ENCODE measurements at places on chromosomes 13 and 19.

- no peak for DNase-seq
These were observed 87.7 kb downstream of the TNFSF13B start for GRCh38 chr13:108357228-108357627.

- DNase-seq: no peak
These were observed 6.6 kb upstream of the DAPK3 start for GRCh38 chr19:3977242-3978143.

- no peak for DNase-seq
These were observed 97.1 kb upstream of the SPATA13 start for GRCh38 chr13:24063281-24063877.

DNA sequence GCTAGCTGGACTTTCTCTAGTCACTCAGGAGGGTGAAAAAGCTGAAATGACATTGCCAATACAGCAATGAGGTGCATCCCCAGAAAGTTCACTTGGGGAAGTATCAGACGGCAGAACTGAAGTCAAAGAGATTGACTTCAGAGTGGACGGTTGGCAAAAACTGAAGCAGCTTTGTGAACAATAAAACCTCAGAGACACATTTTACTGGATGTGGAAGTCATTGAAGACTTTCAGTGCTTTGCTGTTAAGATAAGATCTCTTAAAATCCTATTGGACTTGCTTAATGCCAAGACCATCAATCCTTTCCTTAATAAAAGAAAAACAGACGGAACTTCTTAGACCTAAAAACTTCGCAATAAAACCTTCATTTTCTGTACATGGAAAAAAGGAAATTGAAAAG lies 103.7 kb downstream of the ABCC4 start:
- no peak for DNase-seq

DNA sequence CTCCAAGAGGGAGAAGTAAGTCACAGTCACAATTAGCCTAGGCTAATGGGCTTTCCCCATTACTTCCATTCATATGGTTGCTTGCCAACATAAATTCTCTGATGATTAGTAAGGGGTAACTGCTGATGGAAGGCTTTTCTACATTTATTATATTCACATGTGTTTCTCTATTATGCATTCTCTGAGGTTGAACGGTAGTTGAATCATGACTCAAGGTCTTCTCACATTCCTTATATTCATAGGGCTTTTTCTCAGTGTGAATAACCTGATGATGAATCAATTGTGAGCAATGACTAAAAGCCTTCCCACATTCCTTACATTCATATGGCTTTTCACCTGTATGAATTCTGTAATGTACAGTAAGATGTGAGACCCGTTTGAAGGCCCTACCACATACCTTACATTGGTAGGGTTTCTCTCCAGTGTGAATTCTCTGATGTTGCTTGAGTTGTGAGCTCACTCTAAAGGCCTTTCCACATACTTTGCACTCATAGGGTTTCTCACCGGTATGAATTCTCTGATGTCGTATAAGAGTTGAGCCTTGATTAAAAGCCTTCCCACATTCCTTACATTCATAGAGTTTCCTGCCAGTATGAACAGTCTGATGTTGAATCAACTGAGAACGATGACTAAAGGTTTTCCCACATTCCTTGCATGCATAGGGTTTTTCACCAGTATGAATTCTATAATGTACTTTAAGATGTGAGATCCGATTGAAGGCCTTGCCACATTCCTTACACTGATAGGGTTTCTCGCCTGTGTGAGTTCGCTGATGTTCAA lies 9.3 kb downstream of the ZNF582 start:
- DNase-seq: no peak

All from DMS153 (cell line).